ENCODE measurements at places on chromosomes 2 and 18.

GRCh38 chr18:23183411-23184150 is 48.3 kb downstream of the CABLES1 start:
- H3K4me1 ChIP-seq, result no peaks in the 10 kb centered on the region
- no peaks in the 10 kb centered on the region for H3K27me3 ChIP-seq
- H3K27ac ChIP-seq, result no peak overlapping the region
- DNase-seq, result no peak

DNA sequence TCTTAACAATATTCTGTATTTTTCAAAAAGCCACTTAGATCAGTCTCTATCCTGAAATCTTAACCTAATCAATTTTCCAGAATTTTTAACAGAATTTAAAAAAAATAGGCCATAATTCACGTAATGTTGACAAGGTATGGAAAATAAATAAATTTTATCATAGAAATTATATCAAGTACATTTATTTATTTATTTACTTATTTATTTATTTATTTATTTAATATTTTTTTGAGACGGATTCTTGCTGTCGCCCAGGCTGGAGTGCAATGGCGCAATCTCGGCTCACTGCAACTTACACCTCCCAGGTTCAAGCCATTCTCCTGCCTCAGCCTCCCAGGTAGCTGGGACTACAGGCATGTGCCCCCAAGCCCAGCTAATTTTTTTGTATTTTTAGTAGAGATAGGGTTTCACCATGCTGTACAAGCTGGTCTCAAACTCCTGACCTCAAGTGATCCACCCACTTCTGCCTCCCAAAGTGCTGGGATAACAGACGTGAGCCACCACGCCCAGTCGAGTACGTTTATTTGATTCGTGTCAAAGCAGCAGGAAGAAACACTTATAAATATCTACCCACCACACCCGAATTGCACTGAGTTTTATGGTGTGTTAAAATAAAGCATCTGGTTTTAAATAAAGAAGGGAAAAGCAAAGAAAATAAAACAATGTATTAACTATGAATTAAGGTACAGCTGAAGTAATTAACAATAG is 60.1 kb downstream of the DSC3 start:
- H3K4me3 ChIP-seq, result no peak overlapping the region
- no peaks in the 10 kb centered on the region for H3K27me3 ChIP-seq
- H3K36me3 ChIP-seq, result no peaks in the 10 kb centered on the region
- no peak for DNase-seq
- H3K27ac ChIP-seq, result no peak overlapping the region
- H3K4me1 ChIP-seq, result no peaks in the 10 kb centered on the region

- H3K27ac ChIP-seq, result peak overlapping the region; percentile 17
- peak overlapping the region; percentile 31 for H3K4me3 ChIP-seq
These were observed 68.3 kb downstream of the TET3 start for GRCh38 chr2:74052732-74053710.

- no peak overlapping the region for H3K4me3 ChIP-seq
- no peaks in the 10 kb centered on the region for H3K36me3 ChIP-seq
- no peaks in the 10 kb centered on the region for H3K27me3 ChIP-seq
- DNase-seq, result no peak
- H3K4me1 ChIP-seq, result no peaks in the 10 kb centered on the region
These were observed 17.5 kb downstream of the CYRIA start for GRCh38 chr2:16647992-16648617.

- H3K4me3 ChIP-seq, result no peak overlapping the region
- no peak overlapping the region for H3K27ac ChIP-seq
- no peaks in the 10 kb centered on the region for H3K4me1 ChIP-seq
- no peak for DNase-seq
- no peaks in the 10 kb centered on the region for H3K36me3 ChIP-seq
These were observed 17.3 kb downstream of the PFN4 start for GRCh38 chr2:24105816-24106215.

- H3K27ac ChIP-seq, result no peak overlapping the region
- H3K36me3 ChIP-seq, result no peaks in the 10 kb centered on the region
- no peaks in the 10 kb centered on the region for H3K27me3 ChIP-seq
- no peak for DNase-seq
- H3K4me1 ChIP-seq, result no peaks in the 10 kb centered on the region
These were observed 483.0 kb upstream of the ID2 start for GRCh38 chr2:8198766-8199382.

- H3K4me3 ChIP-seq, result no peak overlapping the region
- H3K27ac ChIP-seq, result no peak overlapping the region
- no peaks in the 10 kb centered on the region for H3K27me3 ChIP-seq
- H3K36me3 ChIP-seq, result peaks cover 65% of the 10 kb centered on the region
- no peak for DNase-seq
- no peaks in the 10 kb centered on the region for H3K4me1 ChIP-seq
These were observed 25.1 kb downstream of the UGGT1 start for GRCh38 chr2:128115921-128116623.

GRCh38 chr2:205969584-205969983 is 116.4 kb downstream of the INO80D start:
- no peak for DNase-seq
- no peak overlapping the region for H3K4me3 ChIP-seq
- H3K36me3 ChIP-seq, result no peaks in the 10 kb centered on the region
- no peaks in the 10 kb centered on the region for H3K4me1 ChIP-seq
- H3K27ac ChIP-seq, result no peak overlapping the region
- H3K27me3 ChIP-seq, result no peaks in the 10 kb centered on the region

GRCh38 chr18:22983175-22983574 is 50.0 kb downstream of the RBBP8 start:
- H3K27ac ChIP-seq, result no peak overlapping the region
- H3K4me3 ChIP-seq, result no peak overlapping the region
- DNase-seq, result peak; percentile 8
- no peaks in the 10 kb centered on the region for H3K4me1 ChIP-seq
- no peaks in the 10 kb centered on the region for H3K27me3 ChIP-seq

- H3K27ac ChIP-seq, result peak overlapping the region; percentile 74
- H3K36me3 ChIP-seq, result peaks cover 45% of the 10 kb centered on the region
- peaks cover 6% of the 10 kb centered on the region for H3K4me1 ChIP-seq
- no peaks in the 10 kb centered on the region for H3K27me3 ChIP-seq
These were observed 83.3 kb upstream of the POMC start for GRCh38 chr2:25251422-25252273.

DNA sequence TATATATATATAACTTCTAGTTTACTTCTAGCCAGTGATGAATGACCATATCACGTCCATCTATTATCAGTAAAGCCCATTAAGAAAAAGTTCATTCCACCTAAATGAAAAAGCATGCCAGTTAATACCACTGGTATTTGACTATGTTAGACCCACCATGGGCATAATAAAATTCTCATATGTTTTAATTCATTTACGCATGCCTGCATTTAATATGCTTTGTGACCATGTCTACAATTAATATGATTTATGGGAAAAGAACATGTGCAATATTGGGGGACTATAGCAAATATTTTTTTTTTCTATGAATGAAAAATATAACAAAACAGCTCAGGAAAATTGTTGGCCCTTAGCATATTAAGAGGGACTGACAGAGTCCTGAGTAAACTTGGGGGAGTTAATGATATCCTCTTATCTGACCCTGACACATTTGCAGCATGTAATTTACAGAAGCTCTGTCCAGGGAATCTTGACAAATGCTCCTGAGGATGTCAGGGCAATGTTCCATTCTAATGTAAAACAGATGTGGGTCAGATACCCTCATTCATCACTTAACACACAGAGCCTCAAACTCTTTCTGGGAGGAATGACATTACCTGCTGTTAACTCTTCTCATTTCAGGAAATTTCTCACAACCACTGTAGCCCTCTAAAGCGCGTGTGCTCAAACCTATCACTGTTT is 90.6 kb downstream of the PAX3 start:
- H3K36me3 ChIP-seq, result no peaks in the 10 kb centered on the region
- H3K27me3 ChIP-seq, result no peaks in the 10 kb centered on the region
- no peaks in the 10 kb centered on the region for H3K4me1 ChIP-seq
- DNase-seq, result no peak
- H3K27ac ChIP-seq, result no peak overlapping the region
- H3K4me3 ChIP-seq, result no peak overlapping the region

DNA sequence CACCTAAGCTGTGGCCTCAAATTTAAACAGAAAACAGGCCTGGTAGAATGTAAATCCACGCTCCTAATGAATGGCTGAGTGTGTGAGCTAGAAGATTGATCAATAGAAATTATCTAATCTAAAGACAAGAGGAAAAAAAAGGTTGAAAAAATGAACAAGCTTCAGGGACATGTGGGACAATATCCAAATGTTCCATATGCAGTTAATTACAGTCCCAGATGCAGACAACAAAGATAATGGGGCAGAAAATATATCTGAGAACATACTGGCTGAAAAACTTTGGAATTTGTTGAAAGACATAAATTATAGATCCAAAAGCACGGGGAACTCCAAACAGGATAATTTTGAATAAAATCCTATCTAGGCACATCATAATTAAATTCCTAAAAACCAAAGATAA is 186.7 kb upstream of the SIX2 start:
- no peak overlapping the region for H3K4me3 ChIP-seq
- H3K27ac ChIP-seq, result no peak overlapping the region
- H3K27me3 ChIP-seq, result no peaks in the 10 kb centered on the region

DNA sequence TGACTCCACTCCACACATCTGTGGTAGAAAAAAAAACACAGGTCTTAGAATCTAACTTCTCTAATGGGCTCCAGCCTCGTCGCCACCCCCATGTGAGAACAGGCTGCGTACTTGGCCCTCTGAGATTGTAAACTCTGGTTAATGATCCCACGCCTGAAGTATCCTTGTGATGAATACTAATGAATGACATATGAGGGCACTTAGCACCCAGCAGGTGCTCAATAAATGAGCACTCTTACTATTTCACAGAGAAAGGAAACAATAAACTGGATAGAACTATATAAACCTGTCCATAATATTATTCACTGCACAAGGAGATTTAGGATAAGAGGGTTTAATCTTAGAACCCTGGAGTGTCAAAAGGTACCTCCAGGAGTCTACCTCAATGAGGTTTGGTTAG is 310.1 kb upstream of the HNRNPA3 start:
- H3K27me3 ChIP-seq, result no peaks in the 10 kb centered on the region
- H3K4me3 ChIP-seq, result no peak overlapping the region
- H3K36me3 ChIP-seq, result no peaks in the 10 kb centered on the region

DNA sequence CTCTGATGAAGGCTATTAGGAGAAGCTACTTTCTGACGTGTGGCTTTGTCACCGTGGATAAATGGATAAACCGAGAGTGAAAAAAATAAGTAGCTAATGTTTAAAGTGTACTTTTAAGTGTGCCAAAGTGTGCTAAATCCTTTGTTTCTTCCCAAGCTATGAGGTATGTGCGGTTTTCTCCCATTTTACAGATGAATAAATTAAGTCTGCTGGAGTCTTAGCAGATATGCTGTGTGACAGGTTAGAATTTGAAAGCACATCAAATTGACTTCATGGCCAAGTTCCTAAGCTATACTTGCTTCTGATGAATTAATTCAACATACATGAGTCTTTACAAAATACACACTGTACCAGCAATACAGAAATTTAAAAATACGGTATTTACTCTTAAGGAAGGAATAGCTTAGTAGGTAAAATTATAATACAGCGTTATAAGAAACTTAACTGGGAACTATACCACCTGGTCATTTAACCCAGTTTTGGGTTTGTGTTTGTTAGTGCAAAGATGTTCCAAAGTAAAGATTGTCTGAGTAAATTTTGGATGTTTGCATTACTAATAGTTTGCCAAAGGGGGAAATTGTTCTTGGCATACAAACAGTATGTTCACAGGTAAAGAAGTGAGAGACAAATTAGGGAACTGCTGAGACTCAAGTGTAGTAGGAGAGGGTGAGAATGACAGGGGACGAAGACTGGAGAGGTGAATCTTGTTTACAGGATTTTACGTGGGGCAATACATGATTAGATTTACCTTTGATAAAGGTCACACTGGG is 1.4 kb downstream of the AGPS start:
- no peak overlapping the region for H3K27ac ChIP-seq
- no peak for DNase-seq
- peaks cover 29% of the 10 kb centered on the region for H3K4me1 ChIP-seq
- no peaks in the 10 kb centered on the region for H3K36me3 ChIP-seq
- no peaks in the 10 kb centered on the region for H3K27me3 ChIP-seq
- H3K4me3 ChIP-seq, result peak overlapping the region; percentile 67

- DNase-seq, result no peak
- H3K27me3 ChIP-seq, result no peaks in the 10 kb centered on the region
- no peak overlapping the region for H3K4me3 ChIP-seq
- H3K36me3 ChIP-seq, result no peaks in the 10 kb centered on the region
These were observed 177.3 kb upstream of the SPOPL start for GRCh38 chr2:138324068-138324771.

DNA sequence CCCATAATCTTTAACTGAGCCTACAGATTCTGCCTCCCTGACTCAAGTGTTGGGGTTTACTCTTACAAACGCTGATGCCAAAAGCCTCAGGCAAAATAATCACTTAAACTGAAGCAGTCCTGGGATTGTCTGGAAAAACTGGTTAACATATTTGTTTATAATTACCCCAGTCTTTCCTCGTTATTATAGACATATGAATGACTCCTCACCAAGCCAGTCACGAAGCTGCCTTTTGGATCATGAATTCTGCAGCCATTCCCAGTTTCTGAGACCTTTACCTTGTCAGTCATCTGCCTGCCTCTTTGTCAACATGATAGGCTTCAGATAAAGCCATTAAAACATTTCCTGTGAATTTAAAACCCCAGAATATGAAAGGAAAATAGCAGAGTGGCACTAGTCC is 46.4 kb downstream of the MREG start:
- H3K36me3 ChIP-seq, result no peaks in the 10 kb centered on the region
- no peaks in the 10 kb centered on the region for H3K4me1 ChIP-seq
- DNase-seq, result no peak
- no peak overlapping the region for H3K27ac ChIP-seq
- no peak overlapping the region for H3K4me3 ChIP-seq

- no peaks in the 10 kb centered on the region for H3K36me3 ChIP-seq
- no peaks in the 10 kb centered on the region for H3K27me3 ChIP-seq
- no peak overlapping the region for H3K4me3 ChIP-seq
These were observed 100.5 kb downstream of the CDC42EP3 start for GRCh38 chr2:37570773-37571586.

DNA sequence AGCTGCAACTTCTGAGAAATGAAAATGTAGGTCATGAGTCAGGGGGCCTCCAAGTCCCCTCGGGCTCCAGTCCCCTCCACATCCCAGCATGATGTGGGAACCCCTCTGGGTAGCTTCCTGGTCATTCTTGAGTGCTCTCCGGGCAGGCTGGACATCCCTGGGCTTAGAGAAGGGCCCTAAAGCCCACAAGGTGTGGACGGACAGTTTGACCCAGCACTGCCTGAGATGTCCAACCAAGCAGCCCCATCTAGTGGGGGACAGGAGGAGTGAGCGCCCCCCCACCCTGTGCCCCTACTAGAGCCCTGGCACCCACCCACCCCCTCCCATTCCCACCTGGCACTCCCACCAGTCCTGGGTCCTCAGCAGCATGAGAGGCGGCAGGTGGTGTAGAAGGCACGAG is 46.0 kb downstream of the CYP27C1 start:
- H3K4me1 ChIP-seq, result no peaks in the 10 kb centered on the region
- H3K4me3 ChIP-seq, result no peak overlapping the region
- no peaks in the 10 kb centered on the region for H3K36me3 ChIP-seq
- H3K27me3 ChIP-seq, result no peaks in the 10 kb centered on the region

GRCh38 chr18:49166327-49166726 is 215.6 kb upstream of the SMAD7 start:
- DNase-seq, result no peak
- H3K27ac ChIP-seq, result no peak overlapping the region
- H3K4me3 ChIP-seq, result no peak overlapping the region
- no peaks in the 10 kb centered on the region for H3K36me3 ChIP-seq
- peaks cover 13% of the 10 kb centered on the region for H3K4me1 ChIP-seq

GRCh38 chr2:77578354-77578753 is 56.2 kb upstream of the LRRTM4 start:
- no peak overlapping the region for H3K4me3 ChIP-seq
- H3K27ac ChIP-seq, result no peak overlapping the region
- no peaks in the 10 kb centered on the region for H3K36me3 ChIP-seq
- H3K4me1 ChIP-seq, result no peaks in the 10 kb centered on the region

GRCh38 chr18:3867864-3868311 is 417.9 kb downstream of the TGIF1 start:
- H3K36me3 ChIP-seq, result no peaks in the 10 kb centered on the region
- H3K27ac ChIP-seq, result no peak overlapping the region
- H3K4me1 ChIP-seq, result no peaks in the 10 kb centered on the region
- H3K27me3 ChIP-seq, result no peaks in the 10 kb centered on the region
- DNase-seq, result no peak
- no peak overlapping the region for H3K4me3 ChIP-seq

All from naive thymus-derived CD4-positive, alpha-beta T cell (primary cell).